ENCODE measurements at places on chromosomes 16 and 17.

DNA sequence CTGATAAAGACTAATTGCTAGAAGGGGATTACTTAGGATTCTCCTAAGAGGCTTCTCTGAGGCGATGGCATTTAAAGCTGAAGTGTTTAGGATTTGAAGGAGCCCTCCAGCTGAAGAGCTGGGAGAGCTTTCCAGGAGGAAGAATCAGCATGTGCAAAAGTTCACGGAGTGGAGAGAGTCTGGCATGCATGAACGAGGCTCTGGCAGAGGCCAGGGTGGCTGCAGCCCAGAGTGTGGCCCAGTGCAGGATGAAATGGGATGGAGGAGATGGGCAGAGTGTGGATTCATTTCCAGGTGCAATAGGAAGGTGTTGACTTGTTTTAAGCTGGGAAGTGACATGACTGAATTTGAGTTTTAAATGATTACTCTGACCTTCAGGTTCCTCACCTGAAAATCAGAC is 249.0 kb upstream of the CCL2 start:
- no peak for DNase-seq

DNA sequence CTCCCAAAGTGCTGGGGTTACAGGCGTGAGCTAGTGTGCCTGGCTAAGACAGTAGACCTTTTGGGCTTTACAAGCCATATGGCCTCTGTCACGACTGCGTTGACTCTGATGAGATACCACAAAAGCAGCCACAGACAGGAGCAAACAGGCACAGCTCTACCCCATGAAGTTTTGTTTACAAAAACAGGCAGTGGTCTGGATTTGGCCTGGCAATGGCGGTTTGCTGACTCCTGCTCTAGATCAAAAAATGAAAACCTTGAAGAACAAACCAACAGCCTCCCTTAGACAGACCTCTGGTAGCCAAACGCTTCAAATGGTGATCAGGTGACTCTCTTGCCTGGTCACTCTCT is 20.7 kb downstream of the SLC43A2 start:
- DNase-seq: no peak

GRCh38 chr16:515175-515938 is 12.2 kb upstream of the CAPN15 start:
- no peak for DNase-seq

GRCh38 chr17:65852911-65853310 is 291.5 kb upstream of the AXIN2 start:
- DNase-seq: no peak

DNA sequence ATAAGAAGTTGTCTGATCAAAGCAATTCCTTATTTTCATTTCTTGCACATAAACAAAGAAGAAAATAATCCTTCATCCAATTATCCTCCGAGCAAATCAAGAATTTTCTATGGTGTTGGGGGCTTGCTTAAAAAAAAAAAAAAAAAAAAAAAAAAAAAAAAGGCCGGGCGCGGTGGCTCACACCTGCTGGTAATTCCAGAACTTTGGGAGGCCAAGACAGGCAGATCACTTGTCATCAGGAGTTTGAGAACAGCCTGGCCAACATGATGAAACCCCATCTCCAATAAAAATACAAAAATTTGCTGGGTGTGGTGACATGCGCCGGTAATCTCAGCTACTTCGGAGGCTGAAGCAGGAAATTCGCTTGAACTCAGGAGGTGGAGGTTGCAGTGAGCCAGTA is 19.3 kb downstream of the CNP start:
- no peak for DNase-seq

- no peak for DNase-seq
Observed at GRCh38 chr16:79993629-79994209, 393.2 kb upstream of the MAF start.

DNA sequence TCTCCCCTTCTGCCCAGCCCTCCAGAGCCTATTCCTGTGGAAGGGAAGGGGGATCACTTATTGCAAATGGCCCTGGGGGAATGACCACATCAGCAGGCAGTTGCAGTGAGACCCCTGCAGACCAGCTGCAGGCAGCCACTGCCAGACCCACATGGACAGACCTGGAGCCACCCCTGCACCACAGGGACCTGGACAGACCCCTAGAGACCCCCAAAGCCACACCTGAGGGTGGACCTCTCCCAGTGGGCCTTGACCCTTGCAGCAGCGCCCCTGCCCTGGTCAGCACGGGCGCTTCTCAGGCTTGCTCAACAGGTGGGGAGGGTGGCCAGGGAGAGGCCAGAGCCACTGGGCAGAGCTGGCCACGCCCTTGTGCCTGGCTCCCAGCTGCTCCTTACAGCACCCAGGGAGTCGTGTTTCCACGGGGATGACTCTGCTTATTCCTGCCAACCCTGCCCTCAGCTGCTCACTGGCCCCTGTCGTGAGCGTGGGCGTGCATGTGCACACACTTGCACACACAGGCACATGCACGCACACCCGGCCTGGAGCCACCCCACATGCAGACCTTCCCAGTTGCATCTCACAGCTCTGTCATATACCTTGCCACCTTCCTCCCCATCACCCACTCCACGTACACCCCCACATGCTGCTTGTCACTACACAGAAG is 1.3 kb upstream of the SCN4A start:
- no peak for DNase-seq

- DNase-seq: no peak
Observed at GRCh38 chr16:4313563-4314531, 2.0 kb upstream of the GLIS2 start.

- DNase-seq: no peak
Observed at GRCh38 chr16:76607317-76607716, 330.1 kb downstream of the CNTNAP4 start.

DNA sequence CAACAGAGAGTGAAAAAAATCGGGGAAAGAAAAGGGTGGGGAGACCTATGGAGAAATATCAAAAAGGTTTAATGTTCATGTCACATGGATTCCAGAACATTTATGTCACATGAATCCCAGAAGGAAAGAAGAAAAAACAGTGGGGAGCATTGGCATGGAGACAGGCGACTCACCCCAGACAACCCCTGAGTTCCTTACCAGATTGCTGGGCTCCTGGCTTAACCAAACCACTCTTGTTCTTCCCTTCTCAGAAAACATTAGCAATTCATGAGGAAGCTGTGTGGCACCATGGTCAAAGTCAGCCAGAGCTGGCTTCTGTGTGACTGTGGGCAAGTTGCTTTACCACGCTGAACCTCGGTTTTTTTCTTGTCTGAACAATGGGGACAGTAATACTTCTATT is 49.6 kb upstream of the CLEC19A start:
- no peak for DNase-seq

GRCh38 chr16:82156761-82157533 is 13.1 kb downstream of the MPHOSPH6 start:
- DNase-seq: no peak

GRCh38 chr17:49694847-49695697 is 12.7 kb downstream of the SLC35B1 start:
- DNase-seq: no peak

- no peak for DNase-seq
Observed at GRCh38 chr16:22217890-22218730, 12.0 kb downstream of the EEF2K start.

Data from brain pericyte (primary cell).